ENCODE measurements at places on chromosomes 2 and 18. TPM values are rescaled to one million over a fixed set of nuclear protein-coding genes. Genes with fewer than 3 reads are reported as not detected.

Gene GRB14
- 24.0 TPM for total RNA-seq

Gene KIF5C
- 379 TPM for total RNA-seq

Gene NPPC
- total RNA-seq: not detected

Gene PTPRM
- total RNA-seq: 45.4 TPM

- no peak for DNase-seq
Observed at GRCh38 chr2:96093528-96093927, 22.8 kb downstream of the ADRA2B start.

GRCh38 chr18:77658299-77658662 lies 408.6 kb downstream of the GALR1 start:
- no peak for DNase-seq
